CD8-positive, alpha-beta T cell (primary cell): ENCODE measurements at places on chromosomes 6 and 20.

- DNase-seq: peak; percentile 97
Observed at GRCh38 chr6:30717129-30717844, at the start of gene MDC1. Gene MDC1, minus strand, starts transcription at chr6:30717281. Its CDS starts 2,106 bp downstream, at chr6:30715175.

- no peak for DNase-seq
Observed at GRCh38 chr20:1964061-1964460, 29.8 kb downstream of the PDYN start.

DNA sequence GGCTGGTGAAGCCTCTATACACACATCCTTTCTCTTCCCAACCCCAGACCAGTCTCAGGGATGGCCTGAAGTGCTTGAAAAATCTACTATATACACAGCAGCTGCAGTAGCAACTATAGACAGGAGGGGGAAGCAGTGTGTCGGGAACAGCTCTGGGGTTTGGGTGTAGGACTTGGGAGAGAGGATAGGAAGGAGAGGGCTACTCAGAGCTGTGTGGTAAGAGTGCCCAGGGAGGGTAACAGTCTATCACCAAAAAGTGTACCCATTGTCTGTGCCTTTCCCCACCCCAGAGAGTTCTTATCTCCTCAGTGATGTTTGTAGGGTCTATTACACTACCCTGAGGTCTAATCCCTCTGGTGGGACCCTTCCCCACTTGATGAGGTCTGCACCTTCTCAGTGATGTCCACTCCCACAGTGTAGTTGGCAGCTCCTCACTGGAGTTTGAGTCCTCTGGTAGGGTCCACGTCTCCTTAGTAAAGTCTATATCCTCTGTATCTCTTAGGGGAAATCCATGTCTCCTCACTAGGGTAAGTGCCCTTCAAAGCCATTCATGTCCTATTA lies 1.5 kb upstream of the GGT7 start:
- DNase-seq: peak; percentile 12

DNA sequence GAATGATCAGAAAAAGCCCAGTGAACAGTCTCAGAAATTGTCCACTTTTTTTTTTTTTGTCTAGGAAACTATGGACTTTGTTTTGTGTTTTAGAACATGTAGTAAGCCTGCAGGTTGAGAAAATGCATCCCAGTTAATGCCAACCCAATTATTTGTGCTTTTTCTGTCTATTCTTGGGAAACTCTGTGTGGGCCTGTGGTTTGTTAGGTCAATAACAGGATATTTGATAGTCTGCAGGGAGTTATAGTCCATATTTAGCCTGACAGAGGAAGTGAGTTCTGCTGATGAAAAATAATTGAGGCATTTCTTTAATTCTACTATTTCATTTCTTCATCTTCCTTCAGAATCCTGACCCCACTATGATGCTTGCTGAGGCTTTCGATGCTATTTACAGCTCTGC lies 154.0 kb upstream of the LAMP5 start:
- no peak for DNase-seq

- DNase-seq: no peak
Observed at GRCh38 chr6:83462524-83462923, 31.7 kb upstream of the ME1 start.

- no peak for DNase-seq
Observed at GRCh38 chr6:95578106-95578410, 723 bp downstream of the MANEA start.

DNA sequence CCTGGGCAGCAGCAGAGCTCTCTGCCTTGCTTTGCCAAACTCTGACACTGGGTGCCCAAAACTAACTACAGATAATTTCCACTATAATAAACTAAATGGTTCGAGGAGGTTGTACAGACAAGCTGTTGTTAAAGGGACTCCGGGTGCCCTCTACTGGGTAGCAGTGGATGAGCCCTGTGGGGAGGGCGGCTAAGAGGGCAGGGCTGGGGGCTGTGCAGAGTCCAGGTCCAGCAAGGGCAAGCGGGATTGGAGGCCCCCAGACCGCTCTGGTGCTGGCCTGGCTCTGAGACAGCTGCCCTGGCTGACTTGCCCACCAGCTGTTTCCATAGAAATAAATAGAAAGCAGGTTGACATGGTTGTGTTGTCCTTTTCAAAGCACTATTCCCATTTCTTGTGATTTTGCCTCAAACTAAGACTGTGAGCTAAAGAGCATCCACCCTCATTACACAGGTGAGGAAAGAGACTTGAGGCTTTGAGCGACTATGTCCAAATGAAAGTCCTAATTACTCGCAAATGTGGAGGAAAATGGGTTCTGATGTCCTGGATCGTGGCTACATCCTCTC lies 167.6 kb upstream of the CST7 start:
- DNase-seq: no peak

DNA sequence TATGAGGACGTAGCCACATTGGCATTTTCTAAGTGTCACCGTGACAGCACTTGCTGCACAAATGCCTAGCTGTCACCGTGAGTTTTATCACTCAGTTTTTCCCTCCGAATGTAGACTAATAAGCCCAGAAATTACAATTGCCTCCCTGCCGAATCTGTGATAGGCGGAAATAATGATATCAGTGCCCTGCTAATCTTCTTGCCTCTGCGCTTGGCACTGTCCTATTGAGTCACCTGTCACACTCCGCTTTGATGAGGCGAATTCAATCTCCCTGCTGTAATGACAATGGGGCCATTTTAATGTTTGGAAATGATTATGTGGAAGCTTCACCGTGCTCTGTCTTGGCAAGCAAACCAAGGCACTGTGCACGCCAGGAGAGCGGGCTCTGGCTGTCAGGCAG lies 112.8 kb downstream of the LINC00237 start:
- no peak for DNase-seq

- no peak for DNase-seq
Observed at GRCh38 chr6:54191461-54191860, 80.2 kb downstream of the MLIP start.

GRCh38 chr20:49964964-49965780 lies 17.6 kb upstream of the SNAI1 start:
- DNase-seq: no peak

DNA sequence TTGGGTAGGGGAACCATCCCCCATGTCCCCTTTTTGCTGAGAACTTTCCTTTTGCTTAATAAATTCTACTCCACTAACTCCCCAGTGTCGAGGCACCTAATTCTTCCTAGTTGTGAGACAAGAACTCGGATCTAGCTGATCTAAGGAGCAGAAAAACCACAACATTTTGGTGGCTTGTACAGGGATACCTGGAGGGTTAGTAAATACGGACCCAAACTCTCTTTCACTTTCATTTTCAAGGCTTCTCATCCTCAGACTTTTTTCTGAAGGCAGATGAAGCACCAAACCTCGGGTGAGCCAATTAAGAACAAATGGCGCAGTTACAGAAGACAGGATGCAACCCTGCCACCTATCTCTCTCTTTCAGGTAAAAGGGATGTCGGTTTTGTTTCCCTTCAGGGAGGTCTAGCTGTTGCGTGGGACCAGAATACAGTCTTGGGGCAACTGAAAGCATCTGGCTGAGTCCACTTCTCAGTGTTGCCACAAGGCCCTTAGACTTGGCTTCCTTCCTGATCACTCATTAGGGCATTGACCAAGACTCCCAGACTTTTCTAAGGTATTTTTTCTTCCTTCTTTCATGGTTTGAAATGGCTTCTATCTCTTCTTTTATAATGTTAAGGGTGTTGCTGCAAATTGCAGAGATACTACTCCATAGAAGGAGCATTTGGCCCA lies 11.1 kb upstream of the HTR1B start:
- no peak for DNase-seq

DNA sequence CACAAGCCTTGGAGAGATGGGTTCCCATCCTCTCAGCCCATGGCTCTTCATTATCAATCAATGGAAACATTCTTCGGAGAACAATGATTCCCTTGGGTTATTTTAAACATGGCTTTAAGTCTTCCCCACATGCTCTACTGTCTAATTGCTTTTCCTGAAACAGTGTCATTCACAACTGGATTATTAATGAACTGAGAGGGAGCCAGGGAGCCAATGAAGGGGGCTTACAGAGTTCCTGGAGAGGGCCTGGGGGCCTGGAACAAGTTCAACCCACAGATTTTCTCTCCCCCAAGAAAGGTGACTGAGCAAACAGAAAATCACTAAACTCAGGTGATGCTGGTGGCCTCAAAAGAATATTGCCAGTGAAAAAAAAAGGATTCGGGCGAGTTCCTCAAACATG lies 1.3 kb upstream of the PPP1R16B start:
- no peak for DNase-seq

DNA sequence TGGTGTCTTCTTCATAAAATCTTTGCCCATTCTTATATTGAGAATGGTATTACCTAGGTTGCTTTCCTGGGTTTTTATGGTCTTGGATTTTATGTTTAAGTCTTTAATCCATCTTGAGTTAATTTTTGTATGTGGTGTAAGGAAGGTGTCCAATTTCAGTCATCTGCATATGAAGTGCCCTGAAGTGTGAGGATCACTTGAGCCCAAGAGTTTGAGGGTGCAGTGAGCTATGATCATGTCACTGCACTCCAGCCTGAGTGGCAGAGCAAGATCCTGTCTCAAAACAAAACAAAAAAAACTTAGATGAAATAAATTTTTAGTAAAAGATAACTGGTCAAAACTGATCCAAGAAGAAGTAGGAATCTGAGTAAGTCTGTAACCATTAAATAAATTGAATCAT lies 215.4 kb downstream of the TBC1D7 start:
- no peak for DNase-seq

DNA sequence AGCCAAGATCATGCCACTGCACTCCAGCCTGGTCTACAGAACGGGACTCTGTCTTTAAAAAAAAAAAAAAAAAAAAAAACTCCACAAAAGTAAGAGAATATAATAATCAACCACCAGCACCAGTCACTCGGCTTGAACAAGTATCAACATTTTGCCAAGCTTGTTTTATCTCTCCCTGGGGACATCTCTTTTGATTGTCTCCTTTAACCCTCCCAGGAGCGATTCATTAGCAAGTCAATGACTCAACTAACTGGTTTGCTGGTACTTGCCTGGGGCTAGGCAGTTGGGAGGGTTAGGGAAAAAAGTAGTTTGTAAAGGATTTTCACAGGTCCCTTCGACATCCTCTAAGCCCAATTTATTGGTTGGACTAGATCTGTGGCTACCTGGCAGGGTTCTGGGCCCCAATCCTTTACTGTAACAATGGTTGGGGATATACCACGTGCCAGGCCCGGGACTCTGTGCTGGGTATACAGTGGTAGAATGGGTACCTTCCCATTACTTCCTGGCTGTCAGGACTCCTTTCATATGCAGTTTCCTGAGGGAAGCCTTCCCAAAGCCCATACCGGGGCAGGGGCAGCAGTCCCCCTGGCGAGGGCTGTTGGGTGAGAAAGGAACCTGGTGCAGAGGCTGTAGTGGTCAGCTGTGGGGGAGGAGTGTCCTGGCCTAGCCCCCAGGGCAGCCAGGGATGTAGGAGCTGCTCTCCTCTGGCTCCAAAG lies 12.2 kb downstream of the TGIF2 start:
- no peak for DNase-seq

GRCh38 chr6:83518816-83519480 lies 6.6 kb downstream of the PRSS35 start:
- no peak for DNase-seq

DNA sequence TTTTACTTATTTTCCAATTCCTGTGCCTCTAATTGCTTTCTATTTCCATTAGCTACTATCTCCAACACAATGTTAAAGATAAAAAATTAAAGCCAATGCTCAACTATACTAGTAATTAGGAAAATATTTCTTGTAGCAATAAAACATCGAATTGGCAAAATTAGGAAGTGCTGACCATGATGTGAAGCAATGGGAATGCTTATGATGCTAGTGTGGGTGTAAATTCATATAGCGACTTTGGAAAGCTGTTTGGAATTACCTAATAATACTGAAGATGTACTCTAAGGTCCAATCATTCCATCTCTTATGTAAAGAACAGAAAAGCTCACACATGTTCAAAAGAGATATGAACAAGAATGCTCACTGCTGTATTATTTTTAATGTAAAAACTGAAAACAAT lies 78.2 kb downstream of the UBE3D start:
- no peak for DNase-seq

GRCh38 chr20:12072221-12072953 lies 154.7 kb downstream of the BTBD3 start:
- DNase-seq: no peak

DNA sequence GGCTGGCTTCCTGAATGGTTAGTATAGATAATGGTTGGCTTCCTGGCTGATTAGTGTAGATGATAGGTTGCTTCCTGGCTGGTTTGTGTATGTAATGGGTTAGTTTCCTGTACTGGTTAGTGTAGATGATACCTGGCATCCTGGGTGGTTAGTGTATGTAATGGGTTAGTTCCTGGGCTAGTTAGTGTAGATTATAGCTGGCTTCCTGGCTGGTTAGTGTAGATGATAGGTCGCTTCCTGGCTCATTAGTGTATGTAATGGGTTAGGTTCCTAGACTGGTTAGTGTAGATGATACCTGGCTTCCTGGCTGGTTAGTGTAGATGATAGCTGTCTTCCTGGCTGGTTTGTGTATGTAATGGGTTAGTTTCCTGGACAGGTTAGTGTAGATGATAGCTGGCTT lies 200.3 kb downstream of the TAF4 start:
- no peak for DNase-seq

DNA sequence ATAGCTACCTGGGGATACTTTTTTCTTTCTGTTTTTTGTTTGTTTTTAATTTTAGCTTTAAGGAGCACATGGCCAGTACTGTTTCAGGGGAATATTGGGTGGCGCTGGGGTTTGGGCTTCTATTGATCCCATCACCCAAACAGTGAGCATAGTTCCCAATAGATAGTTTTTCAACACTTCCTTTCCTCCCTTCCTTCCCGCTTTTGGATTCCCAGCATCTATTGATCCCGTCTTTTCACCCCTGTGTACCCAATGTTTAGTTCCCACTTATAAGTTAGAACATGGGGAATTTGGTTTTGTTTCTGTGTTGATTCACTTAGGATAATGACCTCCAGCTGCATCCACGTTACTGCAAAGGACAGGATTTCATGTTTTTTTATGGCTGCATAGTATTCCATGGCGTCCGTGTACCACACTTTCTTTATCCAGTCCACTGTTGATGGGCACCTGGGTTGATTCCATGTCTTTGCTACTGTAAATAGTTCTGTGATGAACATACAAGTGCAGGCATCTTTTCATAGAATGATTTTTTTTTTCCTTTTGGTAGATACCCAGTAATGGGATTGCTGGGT lies 20.1 kb downstream of the NQO2 start:
- DNase-seq: no peak

DNA sequence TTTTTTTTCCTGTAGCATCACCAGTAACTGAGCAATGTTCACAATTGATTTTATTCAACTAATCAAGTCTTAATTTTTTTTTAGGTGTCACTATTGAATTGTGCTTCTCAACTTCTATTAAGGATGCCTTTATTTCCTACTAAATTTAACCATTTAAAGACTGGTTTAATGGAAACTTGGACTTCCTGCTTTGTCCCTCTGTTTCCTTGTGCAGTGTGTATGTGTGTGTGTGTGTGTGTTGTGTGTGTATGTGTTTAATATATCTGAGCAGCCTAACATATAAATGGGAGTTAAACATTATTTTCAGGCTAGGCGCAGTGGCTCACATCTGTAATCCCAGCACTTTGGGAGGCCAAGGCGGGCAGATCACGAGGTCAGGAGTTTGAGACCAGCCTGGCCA lies 1.8 kb downstream of the SERPINB6 start:
- no peak for DNase-seq

DNA sequence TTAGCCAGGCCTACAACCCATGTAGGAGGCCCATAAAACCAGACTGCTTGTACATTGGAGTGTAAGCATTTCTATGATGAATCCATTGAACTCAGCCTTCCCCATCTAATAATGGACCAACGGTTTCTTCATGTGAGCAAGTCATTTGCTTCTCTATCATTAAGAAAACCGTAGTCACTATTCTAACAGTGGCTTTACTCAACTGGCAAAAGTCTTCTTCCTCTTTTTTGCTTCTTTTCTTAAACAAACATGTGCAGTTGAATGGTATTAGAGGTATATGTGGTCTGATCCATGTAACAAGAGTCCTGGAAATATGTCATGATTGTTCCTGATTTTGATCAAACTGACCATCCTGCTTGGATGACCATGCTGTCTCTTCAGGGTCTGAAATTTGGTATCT lies 132.4 kb upstream of the STXBP5 start:
- no peak for DNase-seq
